KBM-7 (cell line): ENCODE measurements at places on chromosomes 1 and 21.

DNA sequence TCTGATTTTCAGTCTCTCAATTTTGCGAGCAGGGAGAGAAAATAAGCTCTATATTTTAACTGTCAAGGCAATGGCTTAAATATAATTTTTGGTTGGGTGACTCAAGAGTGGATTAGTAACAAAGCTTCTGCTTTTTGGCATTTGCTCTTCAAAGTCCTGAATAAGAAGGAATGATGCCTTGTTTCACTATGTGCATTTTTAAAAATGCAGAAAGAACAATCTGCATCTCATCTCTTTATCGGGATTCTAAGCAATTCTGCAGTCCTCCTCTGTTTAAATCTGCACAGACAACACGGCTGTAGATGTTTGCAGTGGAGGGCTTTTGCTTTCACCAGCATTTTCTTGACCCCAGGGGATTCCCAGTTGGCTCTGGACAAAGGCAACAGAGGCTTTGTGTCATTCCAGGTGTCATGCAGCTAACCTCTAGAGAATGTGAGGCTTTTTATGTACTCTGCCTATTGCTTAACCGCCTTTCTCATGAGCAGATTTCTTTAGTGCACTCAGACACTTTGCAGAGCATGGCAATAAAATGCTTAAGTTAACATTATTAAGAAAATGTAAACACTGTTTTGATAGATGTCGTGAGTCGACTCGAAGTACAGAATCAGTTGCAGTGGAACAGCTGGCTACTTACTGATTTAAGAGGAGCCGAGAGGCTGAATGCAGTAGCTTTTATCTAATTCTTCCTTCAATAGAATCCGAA is 783.2 kb upstream of the NEGR1 start:
- DNase-seq = no peak

GRCh38 chr1:71698186-71698585 is 584.2 kb downstream of the NEGR1 start:
- DNase-seq = peak; percentile 59

DNA sequence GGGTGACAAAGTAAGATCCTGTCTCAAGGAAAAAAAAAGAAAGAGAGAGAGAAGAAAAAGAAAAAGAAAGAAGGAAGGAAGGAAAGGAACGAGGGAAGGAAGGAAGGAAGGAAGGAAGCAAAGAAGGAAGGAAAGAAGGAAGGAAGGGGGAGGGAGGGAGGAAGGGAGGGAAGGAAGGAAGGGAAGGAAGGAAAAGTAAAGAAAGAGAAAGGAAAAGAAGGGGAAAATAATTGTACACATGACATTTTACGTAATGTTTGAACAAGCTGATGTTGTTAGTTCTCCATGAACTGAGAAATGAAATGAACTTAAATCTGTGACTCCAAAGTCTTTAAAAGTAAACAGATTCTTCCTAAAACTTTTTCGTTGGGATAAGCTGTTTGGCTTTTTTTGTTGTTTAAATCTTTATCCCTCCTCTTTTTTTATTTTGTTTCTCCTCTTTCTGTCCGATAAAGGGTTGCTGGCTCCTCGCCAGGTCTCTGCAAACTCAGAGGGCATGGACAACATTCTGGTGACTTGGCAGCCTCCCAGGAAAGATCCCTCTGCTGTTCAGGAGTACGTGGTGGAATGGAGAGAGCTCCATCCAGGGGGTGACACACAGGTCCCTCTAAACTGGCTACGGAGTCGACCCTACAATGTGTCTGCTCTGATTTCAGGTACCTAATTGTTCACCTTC is 59.8 kb downstream of the IL12RB2 start:
- no peak for DNase-seq

DNA sequence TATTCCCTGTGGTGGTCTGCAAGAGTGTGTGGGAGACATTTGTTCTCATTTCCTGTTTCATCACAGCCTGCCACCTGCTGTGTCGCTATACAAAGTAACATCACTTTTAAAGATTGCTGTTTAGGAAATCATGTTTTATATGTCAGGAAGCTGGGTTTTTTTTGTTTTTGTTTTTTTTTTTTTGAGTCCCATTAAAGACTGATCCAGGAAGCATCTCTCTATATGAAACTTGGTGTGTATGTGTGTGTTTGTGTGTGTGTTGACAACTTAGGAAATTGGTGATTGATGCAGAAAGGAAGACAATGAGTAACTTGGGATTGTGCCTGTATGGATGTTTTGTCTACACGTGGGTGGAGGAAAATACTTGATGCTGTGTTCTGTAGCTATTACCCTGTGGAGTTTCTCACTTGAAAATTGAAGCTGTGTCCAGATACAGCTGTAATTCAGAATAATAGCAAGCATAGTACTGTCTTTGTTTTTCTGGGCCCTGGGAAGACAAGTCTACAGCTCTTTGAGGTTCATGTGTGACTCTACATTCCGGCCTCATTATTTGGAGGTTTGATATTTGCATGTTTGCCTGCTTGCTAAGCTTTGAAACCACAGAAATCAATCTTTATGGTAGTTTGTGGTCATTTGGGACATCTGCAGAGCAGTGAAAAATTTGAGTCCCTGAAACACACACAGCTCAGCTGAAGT is 47.9 kb downstream of the LAMC1 start:
- DNase-seq = peak; percentile 80

DNA sequence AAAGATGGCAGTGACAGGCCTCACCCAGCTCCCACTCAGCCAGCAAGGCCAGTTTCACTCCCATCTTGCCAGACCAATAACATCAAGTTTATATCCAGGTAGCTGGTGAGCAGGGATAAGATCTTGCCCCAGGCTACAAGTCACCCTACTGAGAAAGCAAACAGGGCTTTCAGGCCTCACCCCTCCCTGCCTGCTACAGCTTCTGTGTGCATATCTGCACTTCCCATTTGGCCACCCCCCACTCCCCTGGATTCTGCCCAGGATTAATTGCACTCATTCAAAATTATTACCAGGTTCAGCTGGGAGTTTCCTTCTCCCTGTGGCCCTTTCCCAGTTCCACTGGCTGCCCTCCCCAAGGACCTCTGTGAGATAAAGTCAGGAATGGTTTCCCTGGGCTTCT is 352.1 kb downstream of the TBX15 start:
- DNase-seq = no peak
